Left colon (tissue), 2 donors: ENCODE measurements at places on chromosomes 11 and 22. TPM values are rescaled to one million over a fixed set of nuclear protein-coding genes. Genes with fewer than 3 reads are reported as not detected.

- DNase-seq: no peak
These were observed 28.0 kb upstream of the LMO1 start for GRCh38 chr11:8291421-8292350.

DNA sequence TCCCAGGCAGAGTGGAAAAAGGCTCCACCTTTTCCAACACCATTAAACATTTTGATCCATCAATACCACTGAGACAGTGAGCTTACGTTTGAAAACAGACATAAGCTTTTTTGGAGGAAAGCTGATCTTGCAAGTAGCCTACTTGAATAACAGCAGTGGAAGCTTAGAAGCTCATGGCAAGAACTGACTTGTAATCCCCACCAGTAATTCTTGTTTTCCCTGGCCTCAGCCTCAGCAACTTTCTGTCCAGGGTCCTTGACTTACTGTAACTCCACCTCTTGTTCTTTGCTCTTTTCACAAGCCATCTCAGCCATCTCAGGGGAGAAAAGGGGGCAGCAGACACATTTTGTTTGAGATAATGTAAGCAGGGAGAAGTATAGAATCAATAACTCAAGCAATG lies 12.3 kb upstream of the MPZL2 start:
- DNase-seq: no peak

DNA sequence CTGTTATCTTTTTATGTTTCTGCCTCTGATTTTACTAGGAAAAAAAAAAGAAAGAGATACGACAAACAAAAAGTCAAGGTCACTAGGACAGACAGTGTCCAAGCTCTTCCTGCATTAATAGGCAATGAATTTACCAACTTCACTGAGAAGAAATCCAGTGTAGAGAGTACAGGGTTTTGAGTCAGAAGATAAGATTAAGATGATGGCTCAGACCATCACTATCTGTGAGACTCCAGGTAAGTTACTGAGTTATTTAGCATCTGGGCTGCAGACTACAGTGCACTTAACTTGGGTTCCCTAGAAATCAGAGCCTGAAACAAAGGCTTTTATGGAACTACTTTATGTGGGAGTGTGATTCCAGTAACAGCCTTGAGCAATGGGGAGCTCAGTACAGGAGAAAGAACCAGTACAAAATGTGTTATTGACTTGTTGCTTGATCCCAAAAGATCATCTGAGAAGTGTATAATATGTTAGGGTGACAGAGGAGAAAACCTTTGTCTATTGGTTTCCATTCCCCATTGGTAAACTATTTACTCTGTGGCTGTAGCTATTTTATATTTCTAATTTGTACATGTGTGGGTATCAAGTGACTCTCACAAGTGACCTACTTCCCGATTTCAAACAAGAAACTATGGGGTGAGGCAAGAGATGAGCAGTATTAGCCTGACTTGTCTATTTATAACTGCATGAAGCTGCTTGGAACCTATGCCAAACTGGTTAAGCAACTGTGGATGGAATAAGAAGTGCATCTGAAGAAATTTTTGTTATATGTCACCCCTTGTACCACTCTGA lies 395.8 kb downstream of the RAB38 start:
- DNase-seq: no peak

The NLRP14 gene
- total RNA-seq: 0.14 TPM

The KRTAP5-6 gene
- not detected for total RNA-seq
